ENCODE measurements at places on chromosomes 16 and 17.
A peak's percentile ranks its signal among the peaks of the same experiment; 100 is the strongest.

DNA sequence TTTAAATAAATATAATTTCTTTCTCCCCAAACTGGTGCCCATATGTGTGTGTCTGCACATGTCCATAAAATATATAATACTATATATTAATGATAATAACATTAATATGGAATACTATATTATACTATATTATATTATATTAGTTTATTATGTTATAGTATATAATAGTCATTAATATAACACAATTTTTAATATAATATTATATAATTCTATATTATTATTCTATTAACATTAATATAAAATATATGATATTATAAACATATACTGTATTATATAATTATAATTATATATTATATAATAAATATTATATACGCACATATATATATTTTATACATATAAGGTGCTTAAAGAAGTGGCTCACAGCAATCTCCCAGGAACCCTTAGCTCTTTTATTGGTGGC is 513.0 kb upstream of the CDH11 start:
- no peak for DNase-seq

- no peak for DNase-seq
Measured at GRCh38 chr16:48565752-48566151, 44.2 kb downstream of the N4BP1 start.

- no peak for DNase-seq
Measured at GRCh38 chr16:82108774-82109173, 61.2 kb downstream of the MPHOSPH6 start.

- no peak for DNase-seq
Measured at GRCh38 chr16:57297856-57298255, 13.4 kb upstream of the PLLP start.

GRCh38 chr16:1078579-1079021 is 6.1 kb downstream of the SSTR5 start:
- DNase-seq: no peak

DNA sequence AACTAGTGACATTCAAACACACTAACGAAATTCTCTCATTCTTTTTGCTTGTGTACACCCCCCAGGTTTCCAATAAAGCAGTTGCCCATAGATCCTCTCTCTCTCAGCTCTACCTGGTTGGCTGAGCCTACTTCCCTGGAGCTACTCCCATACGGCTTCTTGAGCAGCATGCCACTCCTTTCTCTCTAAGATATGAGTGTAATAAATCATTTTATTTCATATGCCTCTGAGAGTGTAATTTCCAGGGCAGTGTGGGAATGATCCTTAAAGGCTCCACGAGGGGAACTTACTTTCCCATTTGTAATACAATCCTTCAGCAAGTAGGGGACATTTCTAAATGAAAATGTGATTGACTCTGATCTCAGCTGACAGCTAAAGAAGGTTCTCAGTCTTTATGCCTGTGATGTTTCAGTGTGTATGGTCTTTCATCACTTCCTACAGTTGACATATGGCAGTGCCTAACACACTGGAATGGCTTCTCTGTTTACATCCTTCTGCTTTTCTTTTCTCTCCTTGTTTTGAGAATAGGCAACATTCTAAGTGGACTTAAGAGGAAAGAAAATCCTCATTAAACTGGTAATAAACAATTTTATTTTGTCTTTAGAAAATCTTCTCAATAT is 1194.3 kb upstream of the CDH8 start:
- no peak for DNase-seq

DNA sequence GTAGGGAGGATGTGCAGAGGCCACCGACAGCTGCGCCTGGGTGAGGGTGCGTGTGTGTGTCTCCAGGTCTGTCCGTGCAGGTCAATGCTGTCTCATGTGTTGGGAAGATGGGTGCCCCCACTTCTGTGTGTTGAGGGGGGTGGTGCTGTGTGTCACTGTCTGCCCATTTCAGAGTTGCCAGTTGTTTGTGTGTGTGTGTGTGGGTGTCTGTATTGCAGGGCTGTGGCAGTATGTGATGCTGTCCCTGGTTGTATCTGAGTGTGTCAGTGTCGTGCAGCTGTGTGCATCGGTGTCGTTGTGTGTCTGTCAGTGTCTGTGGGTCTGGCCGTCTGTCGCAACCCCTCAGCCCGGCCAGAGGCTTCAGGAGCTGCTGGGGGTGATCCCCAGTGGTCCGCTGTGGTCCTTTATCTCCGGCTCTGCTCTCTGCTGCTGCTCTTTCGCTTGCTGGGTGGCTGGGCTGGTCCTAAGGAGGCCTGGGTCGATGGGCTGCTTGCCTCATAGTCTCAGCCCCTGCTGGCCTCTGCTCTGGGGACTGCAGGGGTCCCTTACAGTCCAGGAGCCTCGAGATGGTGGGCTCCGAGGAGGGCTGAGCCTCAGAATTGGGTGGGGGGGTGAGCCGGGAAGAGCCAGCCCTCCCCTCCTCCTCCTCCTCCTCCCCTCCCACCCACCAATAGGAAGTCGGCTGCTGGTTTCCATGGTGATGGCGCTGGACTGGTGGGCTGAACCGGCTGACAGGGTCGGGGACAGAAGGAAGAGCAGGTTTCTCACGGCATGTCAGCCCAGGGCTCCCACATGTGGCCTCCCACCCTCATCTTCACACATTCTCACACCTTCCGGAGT is at the start of gene TSPOAP1:
TSPOAP1 (minus strand) TSS at position 601 of the 840 bp plus-strand sequence. CDS start 875 bp downstream, outside the sequence.
- peak; percentile 85 for DNase-seq

GRCh38 chr17:1126801-1127550 is 52.8 kb downstream of the ABR start:
- no peak for DNase-seq

DNA sequence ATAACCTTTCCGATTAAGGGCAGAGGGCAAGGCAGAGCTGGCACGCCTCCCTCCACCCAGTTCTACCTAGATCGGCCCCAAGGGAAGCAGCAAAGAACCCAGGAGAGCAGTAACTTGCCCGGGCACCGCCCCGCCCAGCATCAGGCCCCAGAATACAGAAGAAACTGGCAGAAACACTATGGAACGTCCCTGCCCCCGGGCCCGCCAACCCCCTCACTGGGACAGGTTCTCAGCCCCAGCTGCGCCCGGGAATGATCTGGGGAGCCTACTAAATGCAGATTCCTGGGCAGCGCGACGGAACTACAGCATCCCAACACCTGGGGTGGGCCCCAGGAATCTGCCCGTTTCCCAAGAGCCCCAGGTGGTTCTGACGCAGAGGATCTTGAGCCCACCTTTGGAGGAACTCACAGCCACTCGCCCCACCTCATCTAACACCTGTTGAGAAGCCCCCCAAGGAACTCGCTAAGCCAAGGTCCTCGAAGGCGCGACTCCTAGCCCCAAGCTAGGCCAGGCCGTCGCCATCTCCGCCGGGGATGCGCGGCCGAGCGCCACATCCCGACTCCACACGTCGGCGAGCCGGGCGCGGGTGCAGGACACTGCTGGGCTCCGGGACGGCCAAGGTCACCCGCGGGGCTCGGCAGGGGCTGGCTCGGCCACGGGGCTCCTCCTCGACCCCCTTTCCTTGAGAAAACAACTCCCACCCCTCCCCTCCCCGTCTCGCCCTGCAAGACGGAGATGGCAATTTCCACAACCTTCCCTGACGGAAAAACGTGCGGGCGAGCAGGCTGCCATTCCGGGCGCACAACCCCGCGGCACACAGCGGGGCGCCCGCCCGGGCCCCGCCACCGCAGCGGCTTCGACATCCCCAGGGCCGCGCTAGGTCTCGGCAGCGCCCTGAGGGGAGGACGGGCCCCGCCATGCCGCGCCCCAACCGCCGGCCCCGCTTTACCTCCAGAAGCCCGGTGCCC is 913 bp downstream of the CDIP1 start:
- DNase-seq: no peak

GRCh38 chr16:50201787-50202186 is 48.7 kb downstream of the TENT4B start:
- DNase-seq: no peak

DNA sequence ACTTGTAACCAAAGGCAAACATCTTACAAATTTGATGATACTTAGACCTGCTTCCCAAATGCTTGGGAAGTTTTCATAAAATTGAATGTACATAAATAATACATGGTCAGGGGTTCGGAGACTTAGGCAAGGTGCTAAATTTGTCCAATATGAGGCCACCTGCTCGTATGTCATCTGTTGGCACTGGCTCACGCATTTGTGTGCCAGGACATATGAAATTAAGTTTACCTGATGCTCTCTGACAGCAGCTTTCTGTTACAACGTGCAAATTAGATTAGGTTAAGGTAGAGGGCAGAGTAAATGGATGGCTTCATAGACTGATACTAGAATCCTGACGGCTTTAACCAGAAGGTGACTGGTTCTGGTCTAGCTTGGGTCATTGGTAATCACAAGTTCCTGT is 970.3 kb upstream of the RBFOX1 start:
- no peak for DNase-seq

- no peak for DNase-seq
Measured at GRCh38 chr17:45234641-45235415, 13.1 kb downstream of the FMNL1 start.

GRCh38 chr17:55434721-55435120 is 13.1 kb upstream of the MMD start:
- DNase-seq: no peak

GRCh38 chr16:73878611-73879010 is 418.0 kb upstream of the PSMD7 start:
- DNase-seq: no peak

DNA sequence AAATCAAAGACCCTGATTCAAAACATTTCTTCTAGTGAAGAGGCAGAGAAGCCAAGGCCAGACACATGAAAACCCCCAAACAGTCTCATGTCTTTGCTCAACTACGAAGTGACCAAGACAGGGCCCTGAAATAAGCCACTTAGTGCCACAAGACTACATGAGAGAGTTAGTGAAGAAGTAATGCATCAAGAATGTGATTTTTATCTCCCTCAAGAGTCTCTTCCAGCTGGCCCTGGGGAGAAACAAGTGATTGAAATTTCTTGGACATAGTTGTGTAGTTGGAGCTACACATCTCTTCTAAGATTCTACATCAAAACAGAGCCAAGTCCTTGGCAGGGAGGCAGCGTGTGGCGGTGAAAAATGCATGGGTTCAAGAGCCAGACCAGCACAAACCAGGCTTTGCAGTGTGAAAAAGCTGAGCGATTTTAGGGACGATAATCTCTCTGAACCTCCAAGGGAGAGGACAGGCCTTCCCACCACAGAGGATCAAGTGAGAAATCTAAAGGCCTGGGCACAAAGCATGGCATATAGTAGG is 30.6 kb downstream of the LYRM1 start:
- no peak for DNase-seq

DNA sequence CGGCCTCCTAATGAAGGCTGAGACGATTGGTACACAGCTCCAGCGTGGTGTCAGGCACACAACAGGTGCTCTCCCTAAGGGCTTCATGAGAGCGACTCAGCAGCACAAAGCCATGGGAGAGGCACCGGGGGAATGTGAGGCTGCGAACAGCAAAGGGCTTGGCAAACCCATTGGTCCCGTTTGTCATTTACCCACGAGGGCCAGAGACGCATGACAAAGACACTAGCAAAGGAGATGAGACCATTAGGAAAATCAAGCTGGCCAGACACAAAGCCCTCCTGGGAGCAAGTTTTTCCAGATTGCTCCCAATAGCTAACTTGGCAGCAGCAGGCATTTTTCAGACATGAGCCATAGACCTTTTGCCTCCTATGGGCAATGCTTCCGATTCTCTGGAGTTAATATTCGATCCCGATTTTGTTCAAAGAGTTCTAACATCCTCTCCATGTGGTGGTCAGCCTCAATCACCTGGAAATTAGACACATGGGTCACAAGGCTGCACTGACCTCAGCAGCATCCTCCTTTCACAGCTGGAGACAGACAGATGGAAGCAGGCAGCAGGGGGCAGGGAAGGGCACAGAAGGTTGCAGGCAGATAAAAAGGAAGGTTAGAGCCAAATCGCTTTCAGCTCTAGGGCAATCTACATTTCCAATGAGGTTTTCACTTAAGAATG is 38.2 kb downstream of the TK2 start:
- no peak for DNase-seq
